ENCODE measurements at places on chromosomes 6 and 20.

DNA sequence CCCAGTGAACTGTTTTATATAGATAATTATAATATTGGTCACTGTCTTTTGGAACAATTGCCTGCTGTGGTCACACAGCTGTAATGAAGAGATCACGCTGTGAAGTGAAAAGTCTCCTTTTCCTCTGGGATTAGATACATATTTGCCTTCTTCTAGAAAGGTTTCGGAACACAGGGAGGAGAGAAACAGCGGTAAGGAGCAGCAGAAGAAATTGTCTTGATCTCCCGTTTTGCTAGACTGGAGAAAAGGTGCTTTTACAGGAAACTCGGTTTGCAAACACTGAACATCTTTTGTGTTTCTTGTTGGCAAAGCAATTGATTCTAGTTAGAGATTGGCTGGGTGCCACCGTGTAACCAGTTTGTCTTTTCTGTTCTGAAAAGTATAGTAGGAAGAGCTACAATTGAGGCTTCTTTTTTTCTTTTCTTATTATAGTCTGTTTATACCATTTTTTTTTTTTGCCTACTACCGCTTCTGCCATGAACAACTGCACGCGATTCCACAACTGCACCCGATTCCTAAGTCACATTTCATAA lies 404.1 kb upstream of the ID4 start:
- DNase-seq, result no peak

DNA sequence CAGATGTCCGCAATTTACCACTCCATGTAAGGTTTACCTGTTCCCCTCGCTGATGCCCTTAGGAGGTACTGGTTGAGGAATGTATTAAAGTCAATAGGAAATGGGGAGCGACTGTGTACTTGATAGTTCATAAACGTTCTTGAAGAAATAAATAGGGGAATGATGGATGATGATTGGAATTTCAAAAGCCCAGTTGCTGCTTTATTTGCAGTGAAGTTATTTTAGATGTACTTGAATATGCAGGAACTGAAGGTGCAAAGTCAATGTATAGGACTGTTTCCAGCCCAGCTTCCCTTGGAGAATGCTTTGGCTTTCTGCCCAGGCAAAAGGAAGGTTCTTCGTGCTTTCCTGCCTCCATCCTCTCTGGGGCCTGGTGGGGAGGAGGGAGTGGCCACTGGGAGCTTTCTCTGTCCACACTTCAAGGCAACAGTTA lies 19.8 kb downstream of the ADGRF5 start:
- DNase-seq, result no peak

GRCh38 chr20:15005300-15005986 lies 668.0 kb upstream of the FLRT3 start:
- no peak for DNase-seq

GRCh38 chr6:56875961-56876360 lies 78.9 kb upstream of the BEND6 start:
- no peak for DNase-seq

DNA sequence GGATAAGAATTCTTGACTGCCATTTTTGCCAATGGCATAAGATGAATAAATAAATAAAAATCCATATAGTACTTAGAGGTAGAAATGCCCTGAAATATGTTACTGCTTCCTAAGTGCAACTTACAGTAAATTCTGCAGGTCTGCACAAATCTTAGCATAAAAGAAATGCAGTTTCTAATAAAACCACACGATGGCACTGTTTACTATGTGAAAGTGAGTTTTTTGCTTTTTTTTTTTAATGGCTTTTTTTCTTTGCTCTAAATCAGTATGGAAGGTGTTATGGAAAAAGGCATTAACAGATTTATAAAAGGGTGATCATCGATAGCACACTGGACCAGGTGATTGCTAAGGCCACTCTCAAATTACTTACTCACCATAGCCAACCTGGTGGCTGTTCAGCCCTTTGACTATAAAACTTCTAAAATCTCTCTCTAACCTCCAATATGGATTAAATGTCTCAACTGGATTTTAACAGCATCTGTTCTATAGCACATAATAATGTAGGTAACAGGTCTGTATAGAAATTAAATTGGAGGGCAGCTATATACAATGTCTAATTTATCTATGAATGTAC lies 45.8 kb downstream of the AHI1 start:
- DNase-seq, result no peak

GRCh38 chr6:73606428-73606827 lies 47.4 kb downstream of the SLC17A5 start:
- DNase-seq, result no peak

GRCh38 chr6:111942561-111942960 lies 69.3 kb upstream of the FYN start:
- DNase-seq, result no peak

DNA sequence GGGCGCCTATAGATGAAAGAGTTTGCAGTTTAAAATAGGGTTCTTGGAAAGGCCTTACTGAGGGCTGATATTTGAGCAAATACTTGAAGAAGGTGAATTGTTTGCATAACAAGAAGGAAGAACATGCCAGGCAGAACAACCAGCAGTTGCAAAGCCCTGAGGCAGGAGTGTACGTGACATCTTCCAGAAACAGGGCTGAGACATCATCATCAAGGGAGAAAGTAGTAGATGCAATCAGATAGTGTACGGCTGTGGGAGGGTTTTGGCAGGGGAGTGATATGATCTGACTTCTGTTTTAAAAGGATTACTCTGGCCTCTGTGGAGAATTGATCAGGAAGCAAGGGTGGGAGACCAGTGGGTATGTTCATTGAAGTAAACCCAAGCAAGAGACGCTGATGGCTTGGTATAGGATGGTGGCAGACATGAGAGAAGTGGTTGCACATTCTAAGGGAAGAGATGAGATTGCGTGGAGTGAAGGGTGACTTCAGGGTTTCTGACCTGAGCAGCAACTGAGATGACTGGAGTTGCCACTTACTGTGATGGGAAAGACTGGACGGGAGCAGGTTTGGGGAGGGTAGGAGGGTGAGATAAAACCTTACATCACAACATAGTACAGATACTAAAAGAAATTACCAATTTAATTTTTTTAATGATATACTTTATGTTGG lies 28.8 kb downstream of the RIOK1 start:
- peak; percentile 10 for DNase-seq

GRCh38 chr6:32045811-32046449 lies 7.7 kb downstream of the CYP21A2 start:
- DNase-seq, result no peak

DNA sequence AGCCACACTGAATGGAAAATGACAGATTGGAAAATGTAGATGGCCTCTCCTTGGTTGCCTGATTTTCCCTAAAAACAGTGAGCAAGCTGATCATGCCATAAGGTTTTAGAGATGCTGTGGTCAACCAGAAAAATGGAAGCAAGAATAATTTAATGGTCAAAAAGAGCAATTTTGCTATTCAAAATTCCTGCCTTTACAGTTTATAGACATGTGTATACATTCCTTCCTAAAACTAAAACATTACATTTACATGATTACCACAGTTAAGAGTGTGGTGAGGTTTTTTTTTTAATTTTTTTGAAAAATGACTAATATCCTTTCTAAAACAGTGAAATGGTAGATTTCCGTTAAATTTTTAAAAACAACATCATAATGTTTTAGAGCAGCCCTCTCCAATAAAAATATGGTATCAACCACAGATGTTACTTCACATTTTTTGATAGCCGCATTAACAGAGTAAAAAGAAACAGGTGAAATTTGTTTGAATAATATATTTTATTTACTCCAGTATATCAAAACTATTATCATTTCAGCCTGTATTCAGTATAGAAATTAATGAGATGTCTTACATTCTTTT lies 407.0 kb upstream of the SOX4 start:
- no peak for DNase-seq

GRCh38 chr6:124983383-124984083 lies 21.3 kb downstream of the RNF217 start:
- no peak for DNase-seq

GRCh38 chr20:3996399-3996798 lies 19.0 kb downstream of the RNF24 start:
- DNase-seq, result no peak

DNA sequence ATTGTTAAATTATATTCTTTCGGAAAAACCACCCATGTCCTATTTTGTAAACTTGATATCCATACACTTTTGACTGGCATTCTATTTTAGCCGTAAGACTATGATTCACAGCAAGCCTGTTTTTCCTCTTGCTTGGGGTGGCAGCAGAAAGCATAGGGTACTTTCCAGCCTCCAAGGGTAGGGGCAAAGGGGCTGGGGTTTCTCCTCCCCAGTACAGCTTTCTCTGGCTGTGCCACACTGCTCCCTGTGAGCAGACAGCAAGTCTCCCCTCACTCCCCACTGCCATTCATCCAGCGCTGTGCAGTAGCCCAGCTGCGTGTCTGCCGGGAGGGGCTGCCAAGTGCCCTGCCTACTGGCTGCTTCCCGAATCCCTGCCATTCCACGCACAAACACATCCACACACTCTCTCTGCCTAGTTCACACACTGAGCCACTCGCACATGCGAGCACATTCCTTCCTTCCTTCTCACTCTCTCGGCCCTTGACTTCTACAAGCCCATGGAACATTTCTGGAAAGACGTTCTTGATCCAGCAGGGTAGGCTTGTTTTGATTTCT lies 2.1 kb upstream of the ESR1 start:
- peak; percentile 16 for DNase-seq

DNA sequence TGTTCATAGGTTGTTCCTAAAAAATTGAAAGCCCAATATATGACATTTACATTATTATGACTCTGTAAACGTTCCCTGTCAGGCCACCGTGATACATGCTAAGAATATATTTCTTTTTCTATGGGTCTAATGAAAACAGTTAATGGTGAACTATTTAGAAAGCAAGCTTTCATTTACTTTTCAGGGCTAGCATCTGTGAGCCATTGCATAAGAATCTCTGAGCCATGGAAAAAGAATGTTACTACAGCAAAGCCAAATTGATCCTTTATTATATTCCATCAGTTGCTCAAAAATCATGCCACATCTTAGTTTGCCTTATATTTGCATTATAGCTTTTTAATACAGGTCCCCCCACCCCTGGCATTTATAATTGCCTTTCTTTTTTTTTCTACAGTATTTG lies 275.5 kb downstream of the ZFAND3 start:
- DNase-seq, result peak; percentile 49

DNA sequence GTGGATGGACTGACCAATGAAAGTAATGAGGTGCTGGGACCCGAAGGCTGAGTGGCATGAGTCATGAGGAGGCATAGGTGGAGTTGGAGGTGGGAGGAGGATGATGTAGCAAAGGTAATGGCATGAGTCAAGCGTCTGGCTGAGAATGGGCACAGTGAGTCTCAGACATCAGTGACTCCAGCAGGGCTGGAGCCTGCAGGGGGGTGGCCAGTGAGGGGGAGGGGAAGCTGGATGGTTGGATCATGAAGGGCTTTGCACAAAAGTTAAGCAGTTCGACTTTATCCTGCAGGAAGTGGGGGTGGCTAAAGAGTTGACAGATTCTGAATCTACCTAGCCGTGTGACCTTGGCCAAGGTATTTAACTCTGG lies 99.0 kb upstream of the IYD start:
- DNase-seq, result no peak

DNA sequence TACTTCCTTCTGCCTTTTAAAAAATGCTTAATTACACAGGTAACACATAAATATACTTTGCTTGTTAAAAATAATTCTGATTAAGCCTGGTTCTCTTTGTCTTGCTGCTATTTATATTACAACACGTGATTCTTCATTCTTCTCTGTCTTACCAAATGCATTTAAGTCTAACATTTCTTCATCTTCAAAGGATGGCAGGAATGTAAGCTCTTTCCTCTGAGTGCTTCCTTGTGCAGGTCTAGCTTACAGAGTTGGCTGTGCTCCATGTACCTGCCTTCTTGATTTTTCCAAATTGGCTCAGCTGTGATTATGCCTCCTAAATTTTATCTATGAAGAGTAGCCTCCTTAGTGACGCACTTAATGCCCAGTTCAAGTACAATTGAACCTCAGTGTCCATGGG lies 44.4 kb downstream of the RNF144B start:
- no peak for DNase-seq
